ENCODE measurements at places on chromosomes 5 and 9.

DNA sequence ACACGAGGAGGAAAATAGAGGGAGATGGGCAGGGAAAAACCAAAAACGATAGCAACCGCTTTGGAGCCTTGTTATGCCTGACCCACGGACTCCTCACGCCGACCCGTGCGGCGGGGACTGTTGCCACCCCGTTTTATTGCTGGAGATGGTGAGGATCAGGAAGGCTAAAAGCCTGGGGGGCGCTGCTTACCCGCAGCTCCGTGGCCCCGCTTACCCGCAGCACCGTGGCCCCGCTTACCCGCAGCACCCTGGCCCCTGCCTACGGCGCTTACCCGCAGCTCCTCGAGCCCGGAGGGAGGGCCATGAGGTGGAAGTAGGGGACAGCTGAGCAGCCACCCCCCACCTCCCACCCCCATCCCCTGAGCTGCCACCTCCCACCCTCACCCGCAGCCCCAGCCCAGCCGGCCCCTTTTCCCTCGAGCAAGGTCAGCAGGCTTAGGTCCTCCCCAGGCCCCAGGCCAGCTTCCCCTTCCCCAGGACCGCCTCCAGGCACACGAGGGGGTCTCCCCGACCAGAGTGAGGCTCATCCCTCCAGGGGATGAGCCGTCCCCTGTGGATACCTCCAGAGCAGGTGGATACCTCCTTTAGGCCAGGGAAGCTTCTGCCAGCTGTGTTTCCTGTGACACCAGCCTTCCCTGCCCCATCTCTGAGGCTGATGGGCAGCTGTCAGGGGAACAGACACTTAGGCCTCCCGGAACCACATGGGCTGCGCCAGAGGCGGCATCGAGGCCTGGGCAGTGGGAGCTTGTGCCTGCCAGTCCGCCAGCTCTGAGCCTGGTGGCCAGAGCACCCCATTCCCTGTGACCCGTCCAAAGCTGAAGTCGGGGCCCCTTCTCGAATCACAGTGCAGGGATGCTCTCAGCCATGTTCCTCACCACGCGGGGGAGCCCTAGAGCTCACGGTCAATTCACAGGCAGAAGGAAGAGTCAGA lies 92.3 kb downstream of the LMX1B start:
- peak; percentile 80 for DNase-seq

GRCh38 chr9:77210116-77210515 lies 32.8 kb downstream of the VPS13A start:
- DNase-seq = no peak

- no peak for DNase-seq
These were observed 4.1 kb downstream of the SNCB start for GRCh38 chr5:176625966-176626875.

DNA sequence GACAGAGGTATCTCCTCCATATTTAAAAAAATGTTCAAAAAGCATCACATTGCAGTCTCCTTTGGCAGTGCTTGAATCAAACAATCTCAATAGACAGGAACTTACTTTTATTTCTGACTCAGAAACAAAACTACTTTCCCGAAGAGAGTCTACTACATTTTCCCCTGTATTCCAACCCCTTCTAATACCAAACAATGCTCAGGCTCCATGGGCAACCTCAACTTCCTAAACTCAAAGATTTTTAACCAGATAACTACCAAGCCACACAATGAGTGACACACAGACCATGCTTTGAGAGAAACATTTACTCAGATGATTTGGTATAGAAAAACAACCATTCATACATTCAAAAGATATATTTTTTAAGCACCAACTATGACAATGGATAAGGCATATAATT lies 70.5 kb downstream of the APBA1 start:
- no peak for DNase-seq

- no peak for DNase-seq
These were observed 206.8 kb downstream of the FBN2 start for GRCh38 chr5:128331261-128331660.

DNA sequence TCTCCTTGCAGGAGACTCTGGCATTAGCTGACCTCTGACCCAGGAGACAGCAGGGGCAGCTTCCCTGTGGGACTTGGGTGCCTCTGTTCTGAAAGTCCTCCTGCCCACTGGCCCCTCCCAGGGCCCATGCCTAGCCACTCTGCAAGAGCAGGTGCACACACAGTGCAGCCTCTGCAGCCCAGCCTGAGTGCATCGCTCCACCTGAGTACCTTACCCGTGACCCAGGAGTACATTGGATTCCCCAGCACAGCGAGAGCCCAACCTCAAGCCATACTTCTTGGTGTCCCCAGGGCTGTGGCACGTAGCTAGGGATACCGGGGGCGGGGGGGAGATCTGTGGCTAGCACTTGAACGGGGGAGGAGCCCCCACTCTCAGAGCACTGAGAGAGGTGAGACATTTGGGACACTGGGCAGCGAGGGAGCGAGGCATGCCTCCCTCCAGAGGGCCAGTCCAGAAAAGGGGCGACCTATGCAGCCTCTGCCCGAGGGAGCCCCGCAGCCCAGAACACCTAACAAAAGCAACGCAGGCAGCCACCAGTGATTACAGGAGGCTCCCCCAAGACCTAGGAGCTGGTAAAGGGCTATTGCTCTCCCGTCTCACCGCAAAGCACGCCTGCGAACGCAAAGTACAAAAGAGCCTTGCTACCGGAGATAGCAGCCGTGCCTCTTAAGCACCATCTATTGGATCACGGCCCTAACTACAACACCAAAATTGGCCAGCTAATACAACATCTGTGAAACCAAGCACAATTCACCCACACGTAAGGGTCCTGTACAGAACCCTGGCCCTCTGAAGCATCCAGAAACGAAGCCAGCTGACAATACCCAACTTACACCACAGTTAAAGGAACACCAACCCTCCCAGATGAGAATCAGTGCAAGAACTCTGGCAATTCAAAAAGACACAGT lies 826 bp upstream of the PRDM9 start:
- DNase-seq = no peak

DNA sequence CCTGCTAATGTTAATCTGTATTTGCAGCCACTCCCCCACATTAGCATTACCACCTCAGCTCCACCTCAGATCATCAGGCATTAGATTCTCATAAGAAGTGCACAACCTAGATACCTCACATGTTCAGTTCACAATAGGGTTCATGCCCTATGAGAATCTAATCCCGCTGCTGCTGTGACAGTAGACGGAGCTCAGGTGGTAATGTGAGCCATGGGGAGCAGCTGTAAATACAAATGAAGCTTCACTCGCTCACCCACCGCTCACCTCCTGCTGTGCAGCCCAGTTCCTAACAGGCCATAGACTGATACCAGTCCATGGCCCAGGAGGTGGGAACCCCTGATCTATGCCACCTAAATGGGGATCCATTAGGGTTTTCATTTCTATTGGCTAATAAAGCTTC lies 6.1 kb upstream of the HNRNPA0 start:
- DNase-seq = no peak

DNA sequence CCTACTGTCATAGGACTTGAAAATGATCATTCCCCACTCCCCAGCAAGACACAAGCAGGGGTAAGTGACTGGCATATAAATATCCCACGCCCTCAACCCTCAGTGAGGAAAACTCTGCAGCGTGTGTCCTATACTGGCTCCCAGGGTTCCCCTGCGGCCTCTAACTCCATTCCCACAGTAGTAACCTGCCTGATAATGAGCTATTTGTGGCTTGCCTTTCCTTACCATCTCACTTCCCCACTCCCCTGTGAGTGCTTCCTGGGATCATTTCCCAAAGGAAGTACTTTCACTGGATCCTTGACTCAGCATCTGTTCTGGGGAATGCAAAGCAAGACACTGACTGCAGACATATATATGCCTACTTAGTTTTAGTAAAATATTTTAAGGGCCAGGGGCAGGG lies 14.3 kb downstream of the CDC14B start:
- DNase-seq = no peak
